Chondrocyte (in vitro differentiated cells): ENCODE measurements at places on chromosomes 1 and 21. TPM values are rescaled to one million over a fixed set of nuclear protein-coding genes. Genes with fewer than 3 reads are reported as not detected.

The KLHDC9 gene
- 1.1 to 4.4 TPM (median 1.6 TPM) in 3 replicates for total RNA-seq

GRCh38 chr1:32122151-32122550 lies 14.3 kb downstream of the KPNA6 start:
- DNase-seq: no peak

DNA sequence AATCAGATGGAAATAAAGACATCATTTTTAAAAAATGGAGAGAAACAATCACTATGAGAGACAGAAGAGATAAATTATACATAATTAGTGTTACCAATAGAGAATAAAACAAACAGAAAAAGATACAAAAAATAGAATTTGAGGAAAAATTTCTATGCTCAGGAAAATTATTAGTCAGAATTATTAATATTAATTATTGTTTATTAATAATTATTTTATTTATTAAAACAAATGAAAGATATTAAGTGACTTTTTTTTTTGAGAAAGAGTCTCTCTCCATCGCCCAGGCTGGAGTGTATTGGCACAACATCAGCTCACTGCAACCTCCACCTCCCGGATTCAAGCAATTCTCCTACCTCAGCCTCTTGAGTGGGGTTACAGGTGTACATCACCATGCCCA lies 299.8 kb upstream of the NR5A2 start:
- DNase-seq: no peak

GRCh38 chr21:37006486-37007291 lies at the start of gene RIPPLY3:
RIPPLY3 (plus strand) TSS chr21:37006702; CDS start chr21:37006773, 71 bp downstream.
- DNase-seq: no peak

The DCDC2B gene
- not detected in 3 replicates for total RNA-seq

DNA sequence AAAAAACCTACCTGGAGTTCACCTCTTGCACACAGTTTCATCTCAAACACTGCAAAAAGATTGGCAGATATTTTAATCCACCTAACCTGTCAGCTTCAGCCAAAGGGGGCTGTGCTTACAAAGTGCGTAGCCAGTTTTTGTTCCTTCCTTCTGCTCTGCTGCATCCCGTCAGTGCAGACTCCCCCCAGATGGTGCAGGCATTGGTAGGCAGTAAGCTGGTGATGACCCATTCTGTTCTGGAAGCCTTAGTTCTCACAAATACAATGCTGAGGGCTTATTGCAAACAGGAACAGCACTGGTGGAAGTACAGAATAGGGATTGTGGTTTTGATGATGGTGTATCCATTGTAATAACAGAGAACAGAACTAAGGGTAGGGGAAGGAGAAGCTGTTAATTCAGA lies 239.5 kb downstream of the RYR2 start:
- no peak for DNase-seq

DNA sequence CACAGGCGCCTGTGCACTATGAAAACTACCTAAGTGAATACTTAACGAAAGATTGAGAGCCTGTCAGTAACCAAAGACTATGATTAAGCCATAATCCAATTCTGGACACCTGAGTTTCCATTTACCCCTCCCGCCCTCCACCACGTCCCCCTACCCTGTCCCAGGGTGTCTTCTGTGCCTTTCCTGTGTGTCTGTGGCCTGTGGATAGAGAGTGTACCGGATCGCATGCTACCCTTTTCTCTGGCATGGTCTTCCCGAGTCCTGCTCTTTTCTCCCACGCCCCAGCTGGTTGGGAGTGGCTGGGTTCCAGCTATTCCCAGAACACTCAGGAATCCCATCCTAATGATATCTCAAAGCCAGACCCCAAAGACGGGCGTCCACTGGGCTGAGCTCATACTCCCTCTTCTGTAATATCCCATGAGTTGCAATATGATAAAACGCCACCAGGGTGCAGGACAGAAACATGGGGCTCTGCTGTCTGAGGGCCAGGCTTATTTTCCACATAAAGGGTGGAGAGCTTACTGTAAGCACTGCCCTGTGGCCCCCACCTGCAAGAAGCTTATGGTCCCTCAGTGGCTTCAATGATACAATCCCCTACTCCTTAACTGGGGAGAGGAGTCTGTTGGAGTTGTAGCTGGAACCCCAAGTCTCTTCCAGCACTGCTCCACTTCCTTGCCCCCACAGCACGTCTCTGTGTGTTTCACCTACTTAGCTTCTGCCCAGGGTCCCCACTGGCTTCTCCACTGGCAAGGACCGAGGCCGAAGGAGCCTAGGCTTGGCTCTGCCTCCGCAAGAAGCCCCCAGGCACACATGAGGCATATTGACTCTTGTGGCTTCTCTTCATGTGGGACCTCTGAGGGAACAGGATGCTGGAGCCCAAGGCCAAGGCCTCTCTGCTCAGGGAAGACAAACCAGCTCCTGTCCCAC lies 17.6 kb upstream of the ALX3 start:
- no peak for DNase-seq

DNA sequence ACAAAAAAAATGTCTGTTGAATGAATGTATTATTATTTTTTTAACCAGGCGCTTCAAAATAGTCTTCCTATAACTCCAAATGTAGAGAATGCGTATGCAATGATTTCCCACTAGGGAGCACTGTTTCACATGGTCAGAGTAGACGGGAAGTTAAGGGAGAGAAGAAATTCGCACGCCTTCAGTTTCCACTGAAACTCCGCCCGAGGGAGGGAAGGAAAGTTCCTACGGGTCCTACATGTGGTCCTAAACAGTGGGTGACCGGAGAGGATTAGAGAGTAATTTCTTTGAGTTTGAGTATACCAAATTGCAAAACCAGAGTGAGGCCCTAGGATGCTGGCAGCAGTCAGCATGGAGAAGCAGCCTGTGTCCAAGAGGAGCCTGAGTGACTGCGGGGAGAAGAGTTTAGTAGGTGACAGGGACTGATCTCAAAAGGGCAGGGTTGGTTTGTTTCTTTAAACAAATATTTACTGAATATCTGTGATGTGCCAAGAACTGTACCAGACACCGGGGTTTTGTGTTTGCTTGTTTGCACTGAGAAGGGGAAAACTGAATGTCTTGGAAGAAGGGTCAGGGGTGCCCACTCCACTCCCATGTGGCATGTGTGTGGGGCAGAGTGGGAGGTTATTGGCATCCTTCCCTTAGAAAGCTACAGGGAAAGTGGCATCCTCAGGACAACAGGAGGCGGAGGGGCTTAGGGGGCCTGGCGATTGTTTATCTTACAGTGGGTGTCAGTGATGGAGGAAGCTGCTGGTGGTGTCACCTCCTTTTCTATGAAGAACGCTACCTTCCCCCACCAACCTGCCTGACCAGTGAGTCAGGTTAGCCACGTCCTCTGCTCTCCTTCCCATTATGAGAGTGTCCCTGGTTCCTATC lies 22.8 kb downstream of the RNU5D-1 start:
- DNase-seq: no peak

The CFHR3 gene
- total RNA-seq: 0.31 TPM in 1 of 3 replicates, not detected in the others

DNA sequence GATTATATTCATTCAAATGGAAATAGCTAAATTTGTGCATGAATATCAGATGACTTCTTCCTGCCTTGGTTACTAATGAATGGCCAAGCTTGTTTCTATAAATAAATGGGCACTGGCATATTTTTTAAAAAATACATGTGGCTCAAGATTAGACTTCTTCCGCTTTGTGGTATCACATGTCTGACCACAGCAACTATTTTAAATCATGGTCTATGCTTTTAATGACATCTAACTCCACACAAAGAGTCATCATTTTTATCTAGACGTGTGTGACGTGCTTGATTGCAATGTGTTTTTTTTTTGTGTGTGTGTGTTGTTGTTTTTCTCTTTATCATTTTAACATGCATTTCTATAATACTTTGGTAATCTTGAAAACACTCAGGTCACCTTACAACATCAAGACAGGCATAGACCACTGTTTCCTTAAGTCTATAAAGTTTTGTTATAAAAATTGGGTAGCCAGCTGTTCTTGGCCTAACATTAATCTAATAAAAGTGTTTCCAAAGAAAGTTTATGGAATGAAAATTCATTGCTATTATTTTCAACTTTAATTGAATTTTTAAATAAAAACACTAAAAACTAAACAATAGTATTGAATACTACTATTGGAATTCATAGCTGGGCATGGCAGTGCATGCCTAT lies 29.5 kb downstream of the RGS1 start:
- DNase-seq: no peak

DNA sequence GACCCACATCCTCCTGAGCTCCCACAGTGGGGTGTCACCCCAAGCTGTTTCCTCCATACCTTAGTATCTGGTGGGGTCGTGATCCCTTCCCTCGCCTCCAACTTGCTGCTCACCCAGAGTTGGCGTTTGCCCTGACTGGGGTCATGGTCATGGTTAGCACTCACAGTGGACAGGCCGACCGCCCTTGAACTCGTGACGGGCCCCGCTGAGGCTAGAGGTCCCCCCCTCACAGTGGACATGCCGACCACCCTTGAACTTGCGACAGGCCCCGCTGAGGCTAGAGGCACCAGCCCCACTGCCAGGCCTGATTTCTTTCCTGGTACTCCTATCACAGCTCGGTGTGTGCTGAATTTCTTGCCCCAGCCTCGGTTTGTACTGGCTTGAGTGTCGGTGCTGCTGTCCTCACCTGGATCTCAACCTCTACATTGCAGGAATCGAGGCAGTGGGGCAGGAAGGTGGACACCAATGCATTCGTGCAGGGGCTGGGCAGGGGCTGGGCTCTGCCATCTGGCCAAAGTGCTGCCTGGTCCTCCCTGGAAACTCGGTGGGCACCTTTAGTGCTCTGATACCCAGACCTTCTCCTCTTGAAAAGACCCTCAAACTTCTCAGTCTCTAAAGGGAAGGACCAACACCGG lies 37.5 kb upstream of the AJAP1 start:
- DNase-seq: peak; percentile 71

The KRTAP6-3 gene
- not detected in 3 replicates for total RNA-seq

DNA sequence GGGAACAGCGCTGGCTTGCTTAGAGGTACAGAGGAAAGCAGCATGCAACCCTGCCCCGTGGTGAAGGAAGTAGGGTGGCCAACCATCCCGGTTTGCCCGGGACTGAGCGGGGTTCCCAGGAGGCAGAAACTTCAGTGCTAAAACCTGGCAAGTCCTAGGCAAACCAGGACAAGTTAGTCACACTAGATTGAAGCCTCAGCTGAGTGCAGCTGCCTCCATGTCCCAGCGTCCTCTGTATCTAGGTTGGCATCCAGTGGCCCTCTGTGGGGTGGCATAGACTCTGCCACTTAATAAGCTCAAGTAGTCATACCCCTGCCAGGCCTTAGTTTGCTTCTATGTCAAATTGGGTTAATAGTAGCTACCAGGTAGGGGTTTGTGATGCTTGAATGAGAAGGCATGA lies 67.1 kb downstream of the ATP2B4 start:
- no peak for DNase-seq

DNA sequence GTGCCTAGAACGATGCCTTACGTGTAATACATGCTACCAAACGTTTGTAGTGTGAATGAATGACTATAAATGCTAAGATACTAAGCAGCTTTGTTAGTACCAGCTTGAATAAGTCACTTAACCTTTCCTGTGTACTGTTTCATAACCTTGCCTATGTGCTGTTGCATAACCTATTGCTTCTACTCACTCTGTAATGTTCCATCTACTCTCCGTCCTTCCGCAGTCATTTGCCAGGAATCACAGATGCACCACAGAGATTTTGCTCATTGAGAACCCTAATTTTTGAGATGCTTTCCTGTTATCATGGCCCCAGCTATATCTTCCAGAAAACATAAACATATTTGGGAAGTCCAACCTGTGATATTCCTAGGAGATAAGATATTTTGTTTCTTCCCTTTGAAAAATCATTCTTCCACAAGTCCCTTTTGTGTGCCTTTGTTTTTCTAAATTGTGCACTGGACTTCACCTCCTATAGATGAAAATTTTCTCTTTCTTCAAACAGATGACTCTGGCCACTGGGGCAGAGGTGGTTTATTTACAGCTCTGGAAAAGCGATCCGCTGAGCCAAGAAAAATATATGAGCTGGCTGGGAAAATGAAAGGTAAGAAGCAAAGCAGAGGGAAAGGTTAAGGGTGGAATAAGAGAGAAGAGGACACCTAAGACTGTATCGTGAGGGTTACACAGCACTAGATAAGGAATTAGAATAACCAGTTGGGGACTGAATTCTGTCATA lies 44.8 kb downstream of the CHD1L start:
- no peak for DNase-seq

The GPA33 gene
- total RNA-seq: 0.99 TPM in 1 of 3 replicates, not detected in the others

DNA sequence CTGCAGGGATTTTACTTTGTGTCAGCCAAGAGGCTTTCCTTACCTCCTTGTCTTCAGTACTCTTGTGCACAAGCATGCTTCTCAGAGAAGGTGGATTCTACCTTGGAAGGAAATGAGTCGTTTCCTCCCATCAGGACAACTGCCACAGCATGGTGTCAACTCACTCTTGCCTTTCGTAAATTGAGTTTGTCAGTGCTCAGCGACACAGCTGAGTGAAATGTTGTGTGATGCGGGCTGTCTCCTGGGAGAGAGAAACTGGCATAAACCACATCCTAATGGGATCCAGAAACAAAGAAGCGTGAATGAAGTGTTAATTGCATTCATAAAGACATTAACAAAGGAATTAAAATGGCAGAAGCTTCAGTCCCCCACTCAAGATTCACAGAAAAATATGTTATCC lies 51.5 kb upstream of the SLC22A15 start:
- DNase-seq: no peak

DNA sequence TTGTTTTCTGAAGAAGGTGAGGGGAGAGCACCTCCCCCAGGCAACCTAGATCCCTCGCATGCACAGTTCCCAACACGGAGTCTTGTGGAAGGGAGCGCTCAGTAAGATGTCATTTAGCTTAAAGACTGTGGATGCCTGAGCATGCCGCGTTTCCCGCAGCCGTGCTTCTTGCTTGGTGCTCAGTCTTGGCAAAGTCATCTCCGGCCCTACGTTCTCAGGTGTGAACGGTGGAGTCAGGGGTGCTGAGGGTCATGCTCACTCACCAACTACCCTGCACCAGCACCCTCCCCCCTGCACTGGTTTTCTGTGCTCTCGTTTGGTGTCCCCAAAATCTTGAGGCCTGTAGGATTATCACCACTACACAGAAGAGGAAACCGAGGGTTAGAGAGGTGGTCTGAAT lies 202.1 kb downstream of the RHOU start:
- DNase-seq: no peak

GRCh38 chr1:21589618-21590017 lies 79.5 kb downstream of the RAP1GAP start:
- no peak for DNase-seq

The SORT1 gene
- total RNA-seq: 84.1 to 107 TPM (median 107 TPM) in 3 replicates

The LDLRAD2 gene
- total RNA-seq: 0.07 to 0.23 TPM in 2 of 3 replicates, not detected in the other

- DNase-seq: no peak
These were observed 100.4 kb downstream of the AJAP1 start for GRCh38 chr1:4754816-4755215.

DNA sequence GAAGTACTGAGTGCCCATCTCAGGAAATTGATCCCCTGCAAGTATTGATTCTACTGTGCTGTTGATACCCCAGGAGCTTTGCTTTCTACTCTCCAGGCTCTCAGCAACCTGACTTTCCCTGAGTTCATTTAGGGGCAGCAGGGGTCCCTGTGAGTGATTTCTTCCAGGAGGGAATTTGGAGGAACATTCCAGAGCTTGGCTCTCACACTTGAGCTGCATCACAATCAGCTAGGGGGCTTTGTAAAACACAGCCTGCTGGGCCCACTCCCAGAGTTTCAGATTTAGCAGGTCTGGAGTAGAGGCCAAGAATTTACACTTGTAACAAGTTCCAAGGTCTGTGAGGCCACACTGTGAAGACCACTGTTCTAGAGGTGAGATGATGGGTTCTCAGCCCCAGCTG lies 16.1 kb upstream of the ACTL8 start:
- no peak for DNase-seq

GRCh38 chr1:150971583-150972416 lies 2.8 kb downstream of the CERS2 start:
- no peak for DNase-seq

The MIXL1 gene
- total RNA-seq: 0.17 TPM in 1 of 3 replicates, not detected in the others

- peak; percentile 65 for DNase-seq
These were observed 12.6 kb downstream of the FTCD start for GRCh38 chr21:46142582-46143473.
